ENCODE measurements at places on chromosomes 3 and 15. TPM values are rescaled to one million over a fixed set of nuclear protein-coding genes. Genes with fewer than 3 reads are reported as not detected.

- peak overlapping the region; percentile 88 for H3K27ac ChIP-seq
- peak; percentile 77 for DNase-seq
- peak overlapping the region; percentile 82 for H3K4me3 ChIP-seq
- H3K36me3 ChIP-seq = no peaks in the 10 kb centered on the region
- H3K4me1 ChIP-seq = no peaks in the 10 kb centered on the region
- H3K27me3 ChIP-seq = no peaks in the 10 kb centered on the region
Measured at GRCh38 chr3:157175691-157176507, 16.0 kb upstream of the CCNL1 start.

DNA sequence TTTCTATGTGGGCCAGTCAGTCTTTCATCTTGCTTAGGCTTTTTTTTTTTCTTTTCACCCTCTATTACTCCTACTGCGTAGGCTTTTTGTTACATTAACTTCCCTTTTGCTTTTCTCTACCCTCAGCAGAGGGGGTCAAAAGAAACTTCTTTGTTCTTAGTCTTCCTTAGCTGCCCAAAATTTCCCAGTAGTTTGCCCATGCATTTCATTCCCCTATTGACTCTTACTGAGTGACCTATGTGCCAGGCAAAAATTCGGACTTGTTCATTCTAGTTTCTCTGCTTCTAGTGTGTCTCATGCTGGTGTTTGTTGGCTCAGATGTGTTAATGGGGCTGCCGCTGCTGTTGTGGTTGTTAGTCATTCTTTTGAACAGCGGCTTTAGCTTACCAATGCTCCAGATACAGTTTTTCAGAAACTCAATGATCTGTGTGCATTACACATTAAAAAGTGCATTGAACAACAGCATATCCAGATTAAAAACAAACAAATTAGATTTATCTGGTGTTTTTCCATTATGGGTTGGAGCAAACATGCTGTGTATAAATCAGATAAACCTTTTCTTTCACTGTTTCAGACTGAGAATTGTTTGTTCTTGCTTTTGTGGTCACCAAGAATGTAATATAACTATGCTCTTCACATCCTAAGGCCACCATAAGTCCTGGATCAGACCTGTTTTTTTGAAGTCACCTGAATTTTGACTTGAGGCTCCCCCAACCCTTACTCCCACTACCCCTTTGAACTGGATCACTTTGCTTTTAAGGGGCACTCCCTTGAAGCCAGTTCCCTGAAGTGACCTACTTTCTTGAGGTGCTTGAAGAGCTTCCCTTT is 43.1 kb downstream of the PDE8A start:
- H3K27ac ChIP-seq = no peak overlapping the region
- no peaks in the 10 kb centered on the region for H3K27me3 ChIP-seq
- no peak for DNase-seq
- H3K4me1 ChIP-seq = peaks cover 13% of the 10 kb centered on the region
- no peak overlapping the region for H3K4me3 ChIP-seq

GRCh38 chr15:75064846-75065245 is 41.5 kb downstream of the PPCDC start:
- peak overlapping the region; percentile 12 for H3K27ac ChIP-seq
- H3K36me3 ChIP-seq = no peaks in the 10 kb centered on the region
- DNase-seq = no peak
- no peak overlapping the region for H3K4me3 ChIP-seq
- H3K27me3 ChIP-seq = no peaks in the 10 kb centered on the region

DNA sequence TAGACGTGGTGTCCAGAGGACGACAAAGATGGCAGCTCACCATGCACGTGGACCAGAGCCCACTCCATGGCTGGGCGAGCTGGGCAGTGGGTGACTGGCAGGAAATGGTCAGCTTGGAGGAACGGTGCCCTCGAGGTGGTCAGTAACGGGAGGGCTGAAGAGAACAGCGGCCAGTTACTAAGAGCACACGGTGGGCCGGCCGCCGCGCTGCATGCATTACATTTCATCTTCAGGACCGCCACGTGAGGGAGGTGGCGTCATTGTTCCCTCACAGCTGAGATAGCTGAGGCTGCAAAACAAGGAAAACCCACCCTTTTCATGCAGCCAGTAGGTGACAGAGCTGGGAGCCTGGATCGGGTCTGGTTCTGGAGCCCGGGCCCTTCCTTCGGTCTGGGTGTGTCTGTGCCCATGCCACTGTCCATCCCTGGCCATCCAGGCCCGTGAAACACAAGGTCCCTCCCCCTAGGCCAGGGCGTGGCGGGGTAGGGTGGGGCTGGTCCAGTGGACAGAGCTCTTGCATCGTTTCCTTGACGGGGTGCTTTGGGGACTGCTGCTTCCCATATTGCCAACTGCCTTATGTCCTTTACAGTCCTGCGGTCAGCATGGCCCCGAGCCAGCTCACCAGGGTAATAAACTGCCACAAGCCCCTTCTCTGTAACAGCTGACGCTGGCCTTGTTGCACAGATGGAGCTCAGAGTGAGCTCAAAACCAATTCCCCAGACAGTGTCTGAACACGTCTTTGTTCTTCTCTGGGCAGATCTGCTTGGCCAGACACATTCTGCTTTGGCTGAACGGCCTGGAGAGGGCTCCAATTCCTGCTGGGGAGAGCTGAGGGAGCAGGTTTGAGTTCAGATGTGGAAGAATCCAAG is 51.8 kb downstream of the RGMA start:
- H3K4me1 ChIP-seq = no peaks in the 10 kb centered on the region
- H3K36me3 ChIP-seq = no peaks in the 10 kb centered on the region

GRCh38 chr3:81592101-81592500 is 169.3 kb downstream of the GBE1 start:
- no peak overlapping the region for H3K4me3 ChIP-seq
- no peaks in the 10 kb centered on the region for H3K4me1 ChIP-seq
- H3K27ac ChIP-seq = no peak overlapping the region

DNA sequence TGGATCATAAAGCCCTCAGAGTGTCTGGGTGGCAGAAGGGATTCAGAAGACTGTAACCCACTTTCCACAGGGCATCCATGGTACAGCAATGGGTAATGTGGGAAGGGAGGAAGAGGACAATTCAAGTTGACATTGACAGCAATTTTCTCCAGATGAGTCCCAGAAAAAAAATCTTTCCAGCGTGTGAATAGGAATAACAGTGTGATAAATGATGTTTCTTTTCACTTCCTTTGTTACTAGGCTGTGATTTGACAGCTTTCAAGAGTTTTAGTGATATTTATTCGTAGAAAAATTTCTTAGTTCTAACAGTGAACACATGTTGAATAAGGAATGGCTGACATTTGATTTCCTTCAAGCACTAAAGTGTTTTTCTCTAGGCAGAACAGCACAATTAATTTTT is 186.4 kb downstream of the CADPS start:
- peaks cover 2% of the 10 kb centered on the region for H3K27me3 ChIP-seq
- H3K4me3 ChIP-seq = no peak overlapping the region
- no peak for DNase-seq
- H3K36me3 ChIP-seq = no peaks in the 10 kb centered on the region
- no peak overlapping the region for H3K27ac ChIP-seq
- H3K4me1 ChIP-seq = no peaks in the 10 kb centered on the region

DNA sequence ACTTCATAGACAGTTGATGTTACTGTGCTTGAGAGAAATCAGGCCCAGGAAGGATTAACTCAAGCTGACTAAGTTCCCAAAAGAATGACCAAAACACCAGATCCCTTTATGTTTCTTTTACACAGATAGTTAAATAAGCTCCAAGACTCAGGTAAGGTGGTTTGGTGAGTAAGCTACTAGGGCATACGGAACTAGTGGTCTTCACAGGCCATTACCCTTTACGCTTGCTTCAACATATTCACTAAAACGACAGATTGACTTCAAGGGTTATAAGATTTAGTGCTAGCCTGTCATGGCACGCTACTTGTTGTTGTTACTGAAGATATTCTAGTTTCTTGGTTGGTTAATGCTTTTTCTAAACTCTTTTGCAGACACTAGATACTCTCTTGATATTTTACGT is 369.3 kb downstream of the LPP start:
- no peak for DNase-seq
- H3K4me3 ChIP-seq = no peak overlapping the region
- no peaks in the 10 kb centered on the region for H3K36me3 ChIP-seq
- H3K27ac ChIP-seq = no peak overlapping the region
- no peaks in the 10 kb centered on the region for H3K27me3 ChIP-seq
- peaks cover 10% of the 10 kb centered on the region for H3K4me1 ChIP-seq

DNA sequence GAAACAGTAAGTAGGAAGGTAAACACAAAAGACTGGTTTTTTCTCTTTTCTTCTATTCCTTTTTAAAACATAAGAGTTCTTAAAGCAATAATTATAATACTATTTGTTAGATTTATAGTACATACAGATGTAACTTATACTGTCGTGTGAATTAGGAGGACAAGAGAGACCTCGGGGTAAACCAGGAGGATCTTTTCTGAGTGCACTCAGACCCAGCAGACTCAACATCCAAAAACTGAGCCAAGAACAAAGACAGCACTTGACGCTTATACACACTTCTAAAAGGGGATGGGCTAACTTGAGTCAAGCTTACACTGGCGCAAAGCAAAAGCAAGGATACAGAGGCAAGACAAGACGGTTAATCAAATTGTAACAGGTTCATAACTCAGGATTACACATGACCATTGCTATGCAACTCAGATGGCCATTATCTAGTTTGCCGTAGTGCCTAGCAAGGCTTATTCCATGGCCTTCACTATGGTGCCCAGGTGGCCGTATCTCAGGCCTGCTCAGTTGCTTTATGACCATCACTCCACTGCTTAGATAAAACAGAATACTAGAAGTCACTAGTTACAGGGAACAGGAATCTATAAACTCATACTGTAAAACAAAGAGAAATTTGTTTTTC is 18.6 kb downstream of the MTHFS start:
- H3K27me3 ChIP-seq = no peaks in the 10 kb centered on the region
- no peaks in the 10 kb centered on the region for H3K4me1 ChIP-seq
- DNase-seq = no peak

- H3K36me3 ChIP-seq = no peaks in the 10 kb centered on the region
- H3K27me3 ChIP-seq = no peaks in the 10 kb centered on the region
- H3K4me1 ChIP-seq = no peaks in the 10 kb centered on the region
- H3K27ac ChIP-seq = no peak overlapping the region
- no peak for DNase-seq
Measured at GRCh38 chr15:58839485-58839884, 68.4 kb downstream of the MINDY2 start.

DNA sequence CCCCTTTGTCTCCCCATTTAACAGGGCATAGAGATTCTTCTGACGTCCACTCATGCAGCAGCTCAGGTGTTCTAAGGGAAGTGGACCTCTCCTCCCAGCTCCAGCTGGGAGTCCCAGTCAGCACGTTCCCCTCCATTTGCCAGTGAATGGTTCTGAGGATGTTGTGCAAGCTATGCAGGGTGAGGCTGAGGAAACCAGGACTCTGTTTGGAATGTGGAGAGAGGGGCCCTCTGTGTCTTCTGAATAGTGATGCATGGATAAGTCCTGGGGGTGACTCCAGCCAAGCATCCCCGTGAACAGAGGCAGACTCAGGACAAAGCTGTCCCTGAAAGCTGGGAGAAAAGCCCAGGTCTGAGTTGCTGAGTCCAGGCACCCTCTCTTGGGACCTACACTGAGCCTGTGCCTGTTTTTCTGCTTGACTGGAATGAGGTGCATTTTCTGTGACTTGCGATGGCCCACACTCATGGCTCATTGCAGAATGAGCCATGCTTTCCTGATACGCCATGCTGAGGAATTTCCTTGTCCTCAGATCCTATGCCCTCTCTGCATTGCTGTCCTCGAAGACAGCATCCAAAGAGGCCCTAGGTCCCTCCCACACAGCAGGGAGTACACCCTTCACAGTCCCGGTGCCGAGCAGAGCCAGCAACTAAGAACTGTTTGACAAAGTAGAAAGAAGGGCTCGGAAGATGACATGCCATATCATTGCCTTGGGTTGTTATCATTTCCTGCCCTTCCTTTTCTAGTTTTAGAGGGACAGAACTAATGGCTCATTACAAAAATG is 185.2 kb downstream of the ATP10A start:
- H3K27ac ChIP-seq = peak overlapping the region; percentile 8
- H3K36me3 ChIP-seq = no peaks in the 10 kb centered on the region
- no peak overlapping the region for H3K4me3 ChIP-seq
- H3K27me3 ChIP-seq = no peaks in the 10 kb centered on the region
- peaks cover 3% of the 10 kb centered on the region for H3K4me1 ChIP-seq
- DNase-seq = no peak

DNA sequence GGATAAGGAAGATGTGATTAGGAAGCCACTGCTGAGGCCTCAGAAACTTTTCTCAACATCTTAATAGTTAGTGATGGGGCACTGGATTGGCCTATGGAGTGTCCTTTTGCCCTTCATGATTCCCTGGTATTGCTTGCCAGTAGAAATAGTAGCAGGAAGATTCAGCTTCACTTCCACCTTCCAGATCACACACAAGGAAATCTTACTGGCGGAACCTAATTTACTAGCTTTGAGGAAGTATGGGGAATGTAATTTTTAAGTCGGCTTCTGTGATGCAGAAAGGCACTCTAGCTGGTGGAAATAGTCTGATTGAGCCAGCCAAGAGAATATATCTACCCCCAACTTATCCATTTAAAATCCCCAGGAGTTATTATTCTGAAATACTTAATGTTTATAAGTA is 46.5 kb downstream of the LPP start:
- peaks cover 3% of the 10 kb centered on the region for H3K4me1 ChIP-seq
- no peak for DNase-seq
- H3K27ac ChIP-seq = no peak overlapping the region
- no peaks in the 10 kb centered on the region for H3K27me3 ChIP-seq
- no peak overlapping the region for H3K4me3 ChIP-seq

- no peak overlapping the region for H3K27ac ChIP-seq
- no peaks in the 10 kb centered on the region for H3K27me3 ChIP-seq
- no peak overlapping the region for H3K4me3 ChIP-seq
- no peaks in the 10 kb centered on the region for H3K4me1 ChIP-seq
- H3K36me3 ChIP-seq = no peaks in the 10 kb centered on the region
Measured at GRCh38 chr15:35741395-35741794, 195.4 kb upstream of the DPH6 start.

DNA sequence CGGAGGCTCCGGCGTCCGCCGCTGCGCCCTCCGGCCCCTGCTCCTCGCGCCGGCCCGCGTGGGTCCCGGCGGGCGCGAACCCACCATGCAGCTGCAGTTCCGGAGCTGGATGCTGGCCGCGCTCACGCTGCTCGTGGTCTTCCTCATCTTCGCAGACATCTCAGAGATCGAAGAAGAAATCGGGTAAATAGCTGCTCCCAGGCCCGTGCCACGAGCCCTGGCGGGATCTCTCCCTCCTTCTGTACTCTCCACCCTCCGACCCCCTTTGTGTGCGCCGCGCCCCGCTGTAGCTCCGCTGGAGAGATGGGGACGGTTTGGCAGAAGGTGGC is 263 bp downstream of the ST8SIA2 start:
- H3K27ac ChIP-seq = no peak overlapping the region
- H3K27me3 ChIP-seq = no peaks in the 10 kb centered on the region
- H3K4me1 ChIP-seq = no peaks in the 10 kb centered on the region
- DNase-seq = no peak
- H3K4me3 ChIP-seq = no peak overlapping the region

GRCh38 chr3:105130911-105131310 is 235.8 kb upstream of the ALCAM start:
- no peaks in the 10 kb centered on the region for H3K4me1 ChIP-seq
- H3K27me3 ChIP-seq = no peaks in the 10 kb centered on the region

Gene SH3GL3
- 0.48 TPM for total RNA-seq

Gene CLRN1
- not detected for total RNA-seq

Gene ARID3B
- total RNA-seq = 10.9 TPM

Gene GATA2
- total RNA-seq = 39.5 TPM

All from aorta (tissue), 5 donors.